ENCODE measurements at places on chromosomes 1 and 21. TPM values are rescaled to one million over a fixed set of nuclear protein-coding genes. Genes with fewer than 3 reads are reported as not detected.
A peak's percentile ranks its signal among the peaks of the same experiment; 100 is the strongest.

PTGS2 gene
- 0.19 TPM for total RNA-seq

PHGDH gene
- 85.3 TPM for total RNA-seq

LRRC71 gene
- total RNA-seq: 23.1 TPM

GUCA2A gene
- total RNA-seq: not detected

BRDT gene
- total RNA-seq: 70.8 TPM

OR14K1 gene
- total RNA-seq: 2.8 TPM

CLCA1 gene
- total RNA-seq: 0.55 TPM

RNF186 gene
- total RNA-seq: 0.19 TPM

PIK3CD gene
- total RNA-seq: 12.4 TPM

ARHGAP30 gene
- total RNA-seq: 1.6 TPM

CD1E gene
- 1.3 TPM for total RNA-seq

CA14 gene
- not detected for total RNA-seq

- H3K27ac ChIP-seq: no peak overlapping the region
- no peak overlapping the region for H3K4me3 ChIP-seq
- no peaks in the 10 kb centered on the region for H3K27me3 ChIP-seq
- H3K36me3 ChIP-seq: no peaks in the 10 kb centered on the region
These were observed 84.8 kb downstream of the POFUT2 start for GRCh38 chr21:45202889-45203288.

- no peak overlapping the region for H3K27ac ChIP-seq
These were observed 320.5 kb upstream of the NR5A2 start for GRCh38 chr1:199706826-199707606.

DNA sequence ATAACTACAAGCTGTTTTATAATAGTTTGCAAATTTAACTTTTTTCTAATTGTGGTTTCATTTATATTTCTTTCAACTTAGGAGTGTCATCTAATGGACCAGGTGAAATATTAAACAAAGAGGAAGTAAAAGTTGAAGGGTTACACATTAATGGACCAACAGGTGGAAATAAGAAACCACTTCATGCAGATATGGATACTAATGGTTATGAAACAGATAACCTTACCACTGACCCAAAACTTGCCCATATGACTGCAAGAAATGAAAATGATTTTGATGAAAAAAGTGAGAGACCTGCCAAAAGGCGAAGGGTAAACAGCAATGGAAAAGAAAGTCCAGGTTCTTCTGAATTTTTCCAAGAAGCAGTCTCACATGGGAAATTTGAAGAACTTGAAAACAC lies 59.7 kb downstream of the MIER1 start:
- H3K27me3 ChIP-seq: no peaks in the 10 kb centered on the region
- no peaks in the 10 kb centered on the region for H3K36me3 ChIP-seq
- DNase-seq: no peak
- no peak overlapping the region for H3K4me3 ChIP-seq

DNA sequence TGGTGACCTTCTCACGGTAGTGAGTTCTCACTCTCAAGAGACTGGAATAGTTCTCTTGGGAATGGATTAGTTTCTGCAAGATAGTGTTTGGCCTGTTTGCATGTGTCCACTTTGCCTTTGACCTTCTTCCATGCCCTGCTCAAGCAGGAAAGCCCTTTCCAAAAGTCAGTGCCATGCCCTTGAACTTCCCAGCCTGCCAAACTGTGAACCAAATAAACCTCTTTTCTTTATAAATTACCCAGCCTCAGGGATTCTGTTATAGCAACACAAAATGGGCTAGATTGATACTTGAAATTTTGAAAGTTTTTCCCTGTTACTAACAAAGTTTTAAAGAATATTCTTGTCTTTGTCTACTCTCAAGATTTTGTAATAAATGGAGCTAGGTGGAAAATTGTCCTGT lies 139.6 kb downstream of the SLC35F3 start:
- no peaks in the 10 kb centered on the region for H3K36me3 ChIP-seq
- no peak overlapping the region for H3K4me3 ChIP-seq
- no peak for DNase-seq
- no peaks in the 10 kb centered on the region for H3K27me3 ChIP-seq
- no peak overlapping the region for H3K27ac ChIP-seq

DNA sequence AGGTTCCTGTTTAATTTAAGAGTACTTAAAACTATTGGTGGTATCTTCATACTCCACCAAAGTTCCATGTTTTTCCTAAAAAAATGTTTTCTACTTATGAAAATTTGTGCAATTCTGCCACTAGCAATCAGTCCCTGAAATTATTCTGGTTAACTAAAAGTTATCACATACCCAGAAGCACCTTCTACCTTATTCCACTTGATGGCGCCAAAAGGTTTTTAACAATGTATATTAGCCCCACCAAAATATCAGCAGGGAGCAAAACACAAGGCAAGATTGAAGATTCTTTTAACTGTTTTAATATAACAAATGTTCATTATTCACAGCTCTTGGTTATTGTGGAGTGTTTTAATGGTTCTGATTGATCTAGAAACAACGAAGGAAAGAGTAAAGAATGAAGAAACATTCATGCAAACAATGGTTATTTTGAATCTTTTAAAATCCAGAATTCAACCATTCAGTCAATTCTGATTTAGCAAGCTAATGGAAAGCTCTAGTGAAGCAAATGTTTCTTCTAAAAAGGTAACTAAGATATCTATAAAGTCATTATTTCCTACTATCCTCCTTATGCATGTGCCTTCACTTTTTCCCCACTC lies 67.2 kb downstream of the TTLL7 start:
- H3K27me3 ChIP-seq: no peaks in the 10 kb centered on the region
- H3K4me1 ChIP-seq: no peaks in the 10 kb centered on the region
- DNase-seq: peak; percentile 30

DNA sequence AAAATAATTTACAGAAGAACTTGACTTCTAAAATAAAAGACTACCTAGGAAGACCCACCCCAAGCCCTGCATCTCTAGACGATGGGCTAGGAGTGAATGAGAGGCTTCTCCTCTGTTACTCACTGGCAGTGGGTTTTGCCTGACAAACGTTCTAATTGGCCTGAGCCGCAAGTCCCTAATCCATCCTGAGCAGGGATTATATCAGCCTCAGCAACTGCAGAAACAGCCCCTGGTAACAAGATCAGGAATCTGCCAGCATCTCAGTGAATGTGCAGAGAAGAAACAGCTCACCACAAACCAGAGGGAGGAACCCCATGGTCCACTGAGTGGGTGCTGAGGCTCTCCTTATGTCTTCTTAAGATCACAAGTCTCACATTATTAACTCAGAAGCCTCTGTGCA lies 240.6 kb downstream of the BRINP2 start:
- H3K27me3 ChIP-seq: no peaks in the 10 kb centered on the region
- no peaks in the 10 kb centered on the region for H3K4me1 ChIP-seq
- no peak overlapping the region for H3K27ac ChIP-seq

DNA sequence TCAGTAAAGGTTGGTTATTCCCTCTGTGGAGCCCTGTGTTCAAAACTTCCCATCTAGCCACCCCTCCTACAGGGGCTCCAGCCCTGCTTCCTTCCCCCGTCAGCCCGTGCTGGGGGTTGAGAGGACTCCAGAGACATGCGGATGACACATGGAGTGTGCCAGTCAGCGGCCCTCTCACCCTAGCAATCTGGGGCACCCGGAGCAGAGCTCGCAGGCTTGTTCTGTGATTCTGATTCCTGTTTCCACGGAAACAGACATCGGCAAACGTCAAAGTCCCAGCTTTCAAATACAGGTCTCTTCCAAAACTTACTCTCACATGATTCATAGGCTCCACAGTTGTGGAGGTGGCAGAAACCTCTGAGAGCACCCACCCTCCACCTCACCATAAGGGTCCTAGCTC lies 9.8 kb upstream of the SSBP3 start:
- H3K36me3 ChIP-seq: no peaks in the 10 kb centered on the region
- no peaks in the 10 kb centered on the region for H3K4me1 ChIP-seq
- H3K27ac ChIP-seq: no peak overlapping the region
- no peak for DNase-seq
- H3K27me3 ChIP-seq: no peaks in the 10 kb centered on the region
- no peak overlapping the region for H3K4me3 ChIP-seq

GRCh38 chr1:95766036-95766435 lies 532.0 kb downstream of the RWDD3 start:
- no peak overlapping the region for H3K27ac ChIP-seq
- H3K27me3 ChIP-seq: no peaks in the 10 kb centered on the region
- no peak overlapping the region for H3K4me3 ChIP-seq
- H3K4me1 ChIP-seq: no peaks in the 10 kb centered on the region
- DNase-seq: no peak

GRCh38 chr1:222232842-222233241 lies 315.1 kb downstream of the HHIPL2 start:
- H3K4me3 ChIP-seq: no peak overlapping the region
- H3K36me3 ChIP-seq: no peaks in the 10 kb centered on the region
- H3K27ac ChIP-seq: no peak overlapping the region
- DNase-seq: no peak
- no peaks in the 10 kb centered on the region for H3K27me3 ChIP-seq

DNA sequence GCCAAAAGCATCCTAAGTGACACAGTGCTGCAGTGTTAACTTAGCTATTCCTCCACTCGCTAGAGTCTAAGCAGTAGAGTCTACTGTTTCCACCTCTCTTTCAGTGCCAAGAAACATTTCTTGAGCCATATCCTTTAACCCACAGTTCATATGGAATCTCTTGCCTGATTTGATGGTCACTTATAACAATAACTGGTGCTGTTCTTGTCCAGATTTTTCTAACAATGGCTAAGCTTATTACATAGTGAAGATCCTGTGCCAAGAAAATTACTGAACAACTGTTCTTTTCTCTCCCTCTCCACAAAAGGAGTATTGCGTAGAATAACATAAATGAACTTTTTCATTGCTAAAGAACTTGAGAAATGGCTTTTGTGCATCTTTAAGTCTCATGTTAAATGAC lies 121.3 kb downstream of the CDC7 start:
- no peak overlapping the region for H3K27ac ChIP-seq
- no peak for DNase-seq
- no peaks in the 10 kb centered on the region for H3K36me3 ChIP-seq
- H3K4me1 ChIP-seq: peaks cover 5% of the 10 kb centered on the region

DNA sequence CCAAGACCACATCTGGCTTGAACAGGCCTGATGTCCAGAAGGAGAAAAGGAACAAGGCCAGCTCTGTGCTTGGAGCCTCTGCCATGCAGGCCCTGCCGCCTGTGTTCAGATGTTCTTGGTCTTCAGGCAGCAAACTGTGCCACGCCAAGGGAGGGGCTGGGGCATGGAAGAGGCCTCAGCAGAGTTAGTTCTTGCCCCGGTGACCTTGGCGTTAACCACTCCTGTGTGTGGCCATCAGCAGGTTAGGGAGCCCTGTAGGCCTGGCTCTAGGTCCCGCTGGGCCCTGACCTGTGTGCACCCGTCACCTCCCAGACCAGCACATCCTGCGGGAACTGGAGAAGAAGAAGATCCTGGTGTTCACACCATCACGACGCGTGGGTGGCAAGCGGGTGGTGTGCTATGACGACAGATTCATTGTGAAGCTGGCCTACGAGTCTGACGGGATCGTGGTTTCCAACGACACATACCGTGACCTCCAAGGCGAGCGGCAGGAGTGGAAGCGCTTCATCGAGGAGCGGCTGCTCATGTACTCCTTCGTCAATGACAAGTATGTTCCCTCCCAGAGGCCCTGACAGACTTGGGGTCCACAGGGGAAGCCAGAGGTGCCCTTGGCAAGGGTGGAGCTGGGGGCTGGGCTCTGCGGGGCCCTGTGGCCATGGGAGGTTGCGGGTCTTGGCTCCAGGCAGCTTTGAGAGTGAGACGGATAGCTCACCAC lies 7.1 kb downstream of the ZC3H12A start:
- DNase-seq: no peak
- H3K4me1 ChIP-seq: peaks cover 60% of the 10 kb centered on the region
- no peaks in the 10 kb centered on the region for H3K27me3 ChIP-seq
- H3K27ac ChIP-seq: no peak overlapping the region

- no peak overlapping the region for H3K27ac ChIP-seq
- H3K4me1 ChIP-seq: no peaks in the 10 kb centered on the region
- no peak for DNase-seq
- H3K27me3 ChIP-seq: no peaks in the 10 kb centered on the region
- H3K36me3 ChIP-seq: no peaks in the 10 kb centered on the region
These were observed 29.4 kb upstream of the KCNQ4 start for GRCh38 chr1:40754201-40754600.

GRCh38 chr1:81071072-81071858 lies 729.5 kb upstream of the ADGRL2 start:
- no peak overlapping the region for H3K27ac ChIP-seq
- DNase-seq: no peak
- H3K4me1 ChIP-seq: no peaks in the 10 kb centered on the region
- no peaks in the 10 kb centered on the region for H3K36me3 ChIP-seq

DNA sequence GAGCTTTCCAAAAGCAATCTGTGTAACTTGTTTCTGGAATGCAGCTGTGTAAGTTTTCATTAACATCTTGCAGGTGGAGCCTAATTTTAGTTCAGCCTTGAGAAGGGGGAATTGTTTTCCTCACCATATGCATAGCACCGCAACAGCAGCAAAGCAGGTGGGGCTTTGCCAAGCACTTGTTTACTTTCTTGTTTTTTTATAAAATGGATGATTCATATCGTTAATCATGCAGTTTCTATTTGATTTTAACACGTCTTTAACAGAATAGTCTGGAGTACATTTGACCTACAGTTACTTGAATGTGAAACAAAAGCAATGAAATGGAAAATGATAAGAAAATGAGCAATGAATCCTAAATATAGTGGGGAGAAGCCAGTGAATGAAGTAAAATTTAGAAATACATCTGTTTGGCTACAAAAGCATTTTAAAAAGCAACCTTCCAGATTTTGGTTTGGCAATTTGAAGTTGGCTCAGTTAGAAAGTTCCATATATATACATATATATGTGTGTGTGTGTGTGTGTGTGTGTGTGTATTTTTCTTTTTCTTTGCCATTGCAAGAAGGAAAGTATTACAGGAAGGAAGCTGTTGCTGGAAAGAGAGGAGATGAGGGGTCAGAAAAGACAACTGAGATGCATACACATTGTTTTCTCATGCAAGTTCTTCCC lies 119.0 kb upstream of the ADGRL2 start:
- H3K27ac ChIP-seq: no peak overlapping the region
- H3K4me1 ChIP-seq: peaks cover 16% of the 10 kb centered on the region

DNA sequence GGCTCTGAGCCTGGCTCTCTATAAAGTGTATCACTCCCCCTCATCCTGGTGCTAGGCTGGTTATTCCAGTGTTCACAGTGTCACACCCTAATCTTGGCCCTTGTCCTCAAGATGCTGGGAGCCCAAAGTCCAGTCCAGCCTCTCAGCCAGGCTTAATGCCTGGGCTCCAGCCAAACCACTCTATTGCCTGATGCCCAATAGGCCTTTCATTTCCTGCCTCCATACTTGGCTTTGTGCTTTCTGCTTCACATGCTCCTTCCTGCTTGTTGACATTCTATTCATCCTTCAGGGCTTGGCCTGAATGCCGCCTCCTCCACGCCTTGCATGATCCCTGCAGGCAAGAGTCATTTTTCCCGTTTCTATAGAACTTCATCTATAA lies 1.7 kb downstream of the KLHDC8A start:
- DNase-seq: no peak
- H3K4me1 ChIP-seq: peaks cover 40% of the 10 kb centered on the region
- no peaks in the 10 kb centered on the region for H3K36me3 ChIP-seq
- no peak overlapping the region for H3K27ac ChIP-seq

DNA sequence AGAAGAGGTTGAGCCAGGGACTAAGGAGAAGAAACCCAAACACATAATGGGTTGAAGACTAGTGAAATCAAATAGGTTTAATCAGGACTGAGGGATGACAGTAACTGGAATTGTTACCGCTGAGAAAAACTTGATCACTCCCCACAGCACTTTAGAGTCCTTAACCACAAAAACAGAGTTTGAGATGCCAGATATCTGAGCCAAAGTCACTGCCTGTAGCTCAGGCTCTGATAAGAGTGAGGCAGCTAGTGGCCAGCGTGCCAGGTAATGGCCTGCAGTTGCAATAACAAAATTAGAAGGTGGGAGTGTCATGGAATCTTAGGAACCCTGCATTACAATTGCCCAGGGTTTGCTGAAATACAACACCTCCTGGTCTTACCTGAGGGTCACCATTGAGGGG lies 48.0 kb downstream of the PRKAB2 start:
- no peak for DNase-seq
- no peaks in the 10 kb centered on the region for H3K36me3 ChIP-seq
- no peaks in the 10 kb centered on the region for H3K4me1 ChIP-seq
- no peak overlapping the region for H3K27ac ChIP-seq
- H3K4me3 ChIP-seq: no peak overlapping the region
